ENCODE measurements at places on chromosomes 3 and 15.

GRCh38 chr3:52405066-52405465 lies 39.8 kb downstream of the SEMA3G start:
- no peak for DNase-seq

DNA sequence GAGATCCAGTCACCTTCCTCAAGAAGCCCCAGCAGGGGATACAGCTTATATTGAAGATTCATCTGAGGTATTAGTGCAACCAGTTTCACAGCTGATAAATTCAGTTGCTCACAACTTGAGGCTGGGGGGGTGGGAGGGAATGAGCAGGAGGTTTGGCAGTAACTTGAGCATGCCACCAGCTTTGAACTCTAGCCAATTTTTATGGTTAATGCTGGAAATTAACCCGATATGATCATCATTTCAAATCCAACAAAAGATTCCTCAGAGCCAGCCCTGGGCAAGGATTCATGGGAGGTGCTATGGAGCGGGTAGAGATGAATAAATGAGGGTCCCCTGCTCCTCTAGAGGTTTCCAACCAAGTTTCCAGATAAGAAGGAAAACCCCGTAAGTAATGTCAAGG lies 73.1 kb upstream of the HES1 start:
- peak; percentile 77 for DNase-seq

DNA sequence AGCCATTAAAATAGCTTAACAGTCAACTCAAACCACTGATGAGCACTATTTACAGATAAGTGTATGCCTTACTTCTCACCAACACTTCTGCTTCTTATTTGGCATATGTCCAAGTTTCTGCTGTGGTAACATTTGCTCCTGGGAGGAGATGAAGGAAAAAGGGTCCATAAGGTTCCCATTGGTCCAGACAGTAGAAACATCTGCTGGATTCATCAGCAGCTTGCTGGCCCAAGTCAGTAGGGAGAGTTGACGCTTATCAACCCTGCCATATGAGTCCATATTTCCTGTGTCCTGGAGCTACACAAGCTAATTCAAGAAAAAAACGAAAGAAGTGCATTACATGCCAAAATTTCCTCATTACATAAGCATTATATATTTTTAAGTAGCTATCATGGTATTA lies 824.5 kb downstream of the CADM2 start:
- peak; percentile 2 for DNase-seq

DNA sequence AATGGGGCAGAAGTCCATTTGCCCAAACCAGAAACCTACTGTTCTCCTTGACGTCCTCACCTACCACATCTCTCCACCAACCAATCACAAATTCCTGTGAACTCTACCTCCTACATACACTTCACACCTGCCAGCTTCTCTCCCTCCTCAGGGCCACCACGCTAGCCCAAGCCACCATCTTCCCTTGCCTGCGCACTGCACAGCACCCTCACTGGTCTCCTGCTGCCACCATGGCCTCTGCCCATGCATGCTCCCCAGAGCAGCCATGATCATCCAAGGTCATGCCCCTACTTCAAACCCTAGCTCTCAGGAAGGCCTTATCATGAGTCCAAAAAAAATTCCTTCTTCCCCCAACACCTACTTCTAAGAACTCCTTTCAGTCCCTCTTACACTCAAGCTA lies 1.1 kb upstream of the EPHB3 start:
- no peak for DNase-seq

DNA sequence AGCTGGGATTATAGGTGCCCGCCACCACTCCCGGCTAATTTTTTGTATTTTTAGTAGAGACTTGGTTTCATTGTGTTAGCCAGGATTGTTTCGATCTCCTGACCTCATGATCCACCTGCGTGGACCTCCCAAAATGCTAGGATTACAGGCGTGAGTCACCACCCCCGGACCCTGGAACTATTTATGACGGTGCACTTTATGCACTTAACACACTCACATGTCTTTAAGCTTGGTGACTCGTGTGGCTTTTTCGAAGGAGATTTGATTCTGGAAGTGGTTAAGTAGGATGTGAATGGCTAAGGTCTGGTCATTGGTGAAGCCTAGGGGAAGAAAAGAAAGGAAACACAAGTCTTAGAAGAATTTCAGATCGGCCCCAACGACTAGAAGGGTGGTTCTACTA lies 20.3 kb downstream of the BBS4 start:
- DNase-seq: no peak

DNA sequence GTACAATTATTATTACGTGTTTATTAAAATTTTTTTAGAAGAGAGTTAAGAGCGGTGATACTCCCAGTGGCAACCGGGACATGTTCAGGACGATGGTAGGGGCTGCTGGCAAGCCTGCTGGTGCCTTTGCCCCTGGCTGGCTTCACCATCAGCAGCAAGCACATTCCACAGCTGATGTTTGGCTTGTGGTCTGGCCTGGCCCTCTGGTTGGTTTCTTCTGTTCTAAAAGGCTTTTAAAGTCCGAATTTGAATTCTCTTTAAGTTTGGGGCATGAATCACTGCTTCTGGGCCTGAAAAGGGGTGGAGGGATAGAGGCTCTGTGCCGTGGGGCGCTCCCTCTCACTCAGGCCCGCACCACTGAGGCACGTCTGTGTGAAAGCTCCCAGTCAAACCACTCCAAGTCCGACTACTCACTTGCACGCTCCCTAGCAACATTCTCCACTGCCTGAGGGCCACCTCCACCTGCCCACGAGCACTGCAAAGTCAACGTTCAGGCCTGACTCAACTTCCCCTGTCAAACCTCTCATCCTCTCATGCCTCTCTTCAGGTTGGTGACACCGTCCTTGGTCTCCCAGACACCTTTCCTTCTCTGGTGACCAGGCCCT lies 10.1 kb downstream of the ITGA11 start:
- DNase-seq: no peak

DNA sequence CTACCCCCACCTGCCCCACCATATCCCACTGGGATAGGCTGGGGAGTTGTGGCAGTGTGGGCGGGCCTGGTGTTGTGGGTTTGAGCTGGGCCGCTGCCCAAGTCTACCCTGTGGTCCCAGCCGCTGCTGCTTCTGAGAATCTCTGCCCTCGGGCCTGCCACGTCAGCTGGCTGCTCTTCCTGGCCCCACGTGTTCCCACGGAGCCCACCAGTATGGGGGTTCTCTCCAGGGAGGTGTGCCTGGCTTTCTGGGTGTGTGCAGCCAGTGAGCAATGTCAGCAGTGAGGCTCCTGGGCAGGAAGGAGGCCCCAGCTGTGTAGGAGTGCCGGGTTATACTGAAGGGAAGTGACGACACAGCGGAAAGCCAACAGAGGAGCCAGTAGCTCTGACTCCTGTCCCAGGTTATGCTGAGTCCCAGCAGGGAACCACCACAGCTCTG lies 10.5 kb downstream of the GNAI2 start:
- DNase-seq: no peak

DNA sequence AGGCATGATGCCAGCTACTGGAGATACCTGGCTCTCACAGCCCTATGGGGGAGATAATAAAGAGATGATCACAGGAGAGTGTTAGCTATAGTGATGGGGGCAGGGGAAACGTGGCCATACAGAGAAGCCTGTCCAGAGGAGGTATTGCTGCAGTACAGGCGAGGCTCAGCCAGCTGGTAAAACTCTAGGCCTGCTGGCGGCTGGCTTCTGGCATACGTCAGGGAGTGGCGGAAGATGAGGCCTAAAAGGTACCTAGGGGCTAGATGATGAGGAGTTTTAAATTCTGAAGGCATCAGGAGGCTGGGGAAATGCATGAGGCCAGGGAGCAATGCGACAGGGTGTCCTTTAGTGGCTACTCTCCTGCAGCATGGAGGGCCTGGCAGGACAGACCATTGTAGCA lies 110.7 kb downstream of the EEFSEC start:
- no peak for DNase-seq

- DNase-seq: no peak
Measured at GRCh38 chr15:100192097-100193080, 149.4 kb downstream of the ADAMTS17 start.

DNA sequence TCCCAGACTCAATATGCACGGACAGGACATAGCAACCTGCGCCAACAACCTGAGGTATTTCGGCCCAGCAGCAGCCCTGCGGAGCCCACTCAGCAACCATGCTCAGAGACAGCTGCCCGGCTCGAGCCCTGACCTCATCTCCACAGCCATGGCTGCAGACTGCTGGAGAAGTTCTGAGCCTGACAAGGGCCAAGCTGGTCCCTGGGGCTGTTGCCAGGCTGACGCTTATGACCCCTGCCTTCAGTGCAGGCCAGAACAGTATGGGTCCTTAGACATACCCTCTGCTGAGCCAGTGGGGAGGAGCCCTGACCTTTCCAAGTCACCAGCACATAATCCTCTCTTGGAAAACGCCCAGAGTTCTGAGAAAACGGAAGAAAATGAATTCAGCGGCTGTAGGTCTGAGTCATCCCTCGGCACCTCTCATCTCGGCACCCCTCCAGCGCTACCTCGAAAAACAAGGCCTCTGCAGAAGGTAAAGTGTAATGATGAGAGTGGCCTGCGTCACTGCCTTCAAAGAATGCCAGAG lies 25.5 kb downstream of the TMEM41A start:
- DNase-seq: no peak

- DNase-seq: no peak
Measured at GRCh38 chr15:33956397-33956796, 11.9 kb upstream of the CHRM5 start.

DNA sequence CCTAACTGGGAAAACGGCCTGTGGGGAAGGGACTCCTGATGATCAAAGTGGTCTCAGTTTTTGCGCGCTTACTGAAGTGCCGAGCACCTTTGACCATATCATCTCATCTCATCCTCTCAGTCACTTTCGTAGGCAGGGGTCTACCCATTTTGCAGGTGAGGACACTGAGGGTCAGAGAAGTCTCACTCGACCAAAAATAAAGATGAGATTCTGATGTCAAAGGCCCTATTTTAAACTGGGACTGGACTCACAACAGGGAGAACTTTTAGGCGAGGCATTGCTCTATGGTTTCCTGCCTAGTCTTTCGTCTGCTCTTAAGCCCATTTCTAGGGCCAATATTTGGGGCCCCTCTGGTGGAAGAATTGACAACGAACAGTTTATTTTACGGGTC lies 830 bp downstream of the SLC6A11 start:
- DNase-seq: no peak

GRCh38 chr3:173796890-173797289 lies 399.3 kb downstream of the NLGN1 start:
- DNase-seq: no peak

DNA sequence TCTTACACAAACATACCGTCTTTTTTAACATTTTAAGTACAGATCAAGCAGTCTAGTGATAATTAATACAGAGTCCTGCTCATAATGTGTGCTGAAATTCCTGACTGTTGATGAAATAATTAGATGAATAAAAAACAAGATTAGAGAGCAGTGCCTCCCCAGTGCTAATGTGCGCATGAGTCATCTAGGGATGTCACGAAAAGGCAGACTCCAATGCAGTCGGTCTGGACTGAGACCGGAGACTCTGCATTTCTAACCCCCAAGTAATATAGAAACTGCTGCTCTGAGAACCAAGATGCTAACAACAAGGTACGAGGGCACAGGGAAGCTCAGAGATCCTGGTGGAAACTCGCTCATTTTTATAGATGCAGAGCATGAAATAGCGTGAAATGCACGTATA lies 61.4 kb downstream of the COL8A1 start:
- no peak for DNase-seq

DNA sequence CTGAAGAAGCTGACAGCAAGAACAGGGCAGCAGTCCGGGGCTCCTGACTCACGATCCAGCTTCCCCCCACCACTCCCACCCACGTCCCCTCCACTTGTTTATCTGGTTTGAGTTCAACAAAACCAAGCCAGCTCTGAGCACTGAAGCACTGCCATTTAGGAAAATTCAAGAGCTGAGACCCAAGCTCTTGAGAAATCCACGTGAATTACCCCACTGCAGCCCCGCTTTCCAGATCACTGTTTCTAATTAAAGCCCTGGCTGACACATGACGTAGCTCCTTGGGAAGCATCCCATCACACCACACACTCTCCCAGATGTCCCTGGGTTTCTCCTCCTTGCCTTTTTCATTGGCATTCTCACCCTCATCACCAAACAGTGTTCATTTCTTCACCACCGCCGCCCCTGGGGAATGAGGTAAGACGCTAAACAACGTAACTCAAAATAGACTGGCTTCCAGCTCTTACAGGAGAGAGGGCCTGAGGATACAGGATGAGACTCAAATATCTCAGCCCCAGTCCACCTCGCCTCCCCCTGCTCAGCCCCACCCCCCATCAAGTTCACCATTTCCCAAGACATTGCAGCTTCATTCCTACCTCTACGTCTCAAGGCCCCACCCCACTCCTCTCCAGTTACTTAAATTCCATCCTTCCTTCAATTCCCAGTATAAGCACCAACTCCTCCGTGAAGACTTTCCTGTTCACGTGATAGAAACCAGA lies 95.4 kb downstream of the SRGAP3 start:
- DNase-seq: no peak

DNA sequence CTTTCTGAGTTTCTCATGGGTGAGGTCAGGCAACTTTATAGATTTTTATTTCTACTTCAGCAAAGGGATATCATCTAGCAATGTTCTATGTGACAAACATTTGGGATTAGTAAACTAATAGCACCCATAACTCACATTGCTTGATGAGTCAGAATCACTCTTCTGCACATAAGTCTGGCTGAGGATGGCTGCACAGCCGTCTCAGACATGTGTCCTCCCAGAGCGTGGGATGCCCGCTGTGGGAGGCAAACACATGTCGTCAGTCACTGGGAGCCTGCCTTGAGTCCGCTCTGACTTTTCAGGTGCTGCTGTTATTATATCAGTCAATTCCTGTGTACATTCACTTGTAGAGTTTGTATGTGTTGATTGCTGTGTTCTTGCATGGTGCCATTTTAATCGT lies 230.7 kb upstream of the TRIM42 start:
- no peak for DNase-seq

GRCh38 chr3:172303181-172303580 lies 145.1 kb downstream of the GHSR start:
- DNase-seq: no peak

- DNase-seq: no peak
Measured at GRCh38 chr3:53704363-53704725, 141.9 kb downstream of the CHDH start.

Data from NCI-H1105 treated with DMSO at 0.1 percent for 48 hours (cell line).